ENCODE measurements at places on chromosomes 5 and 9.

DNA sequence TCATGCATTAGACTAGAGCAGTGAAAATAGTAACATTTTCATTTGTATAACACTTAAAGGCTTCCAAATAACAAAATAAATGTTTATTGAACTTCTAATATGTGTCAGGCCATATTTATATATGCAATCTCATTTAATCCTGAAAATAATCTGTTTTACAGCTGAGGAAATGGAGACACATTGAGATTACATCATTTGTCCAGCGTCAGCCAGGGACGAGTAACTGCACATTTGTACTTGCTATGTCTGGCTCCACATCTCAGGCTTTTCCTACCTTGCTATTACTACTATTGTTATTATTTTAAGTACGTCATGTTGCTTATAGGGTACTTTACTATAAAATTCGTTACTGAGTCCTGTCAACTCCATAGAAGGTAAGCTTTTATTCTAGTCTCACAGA, 3.8 kb upstream of the C9 start:
- no peak for DNase-seq

- no peak for DNase-seq
These were observed 28.5 kb upstream of the IFNK start for GRCh38 chr9:27495480-27496134.

DNA sequence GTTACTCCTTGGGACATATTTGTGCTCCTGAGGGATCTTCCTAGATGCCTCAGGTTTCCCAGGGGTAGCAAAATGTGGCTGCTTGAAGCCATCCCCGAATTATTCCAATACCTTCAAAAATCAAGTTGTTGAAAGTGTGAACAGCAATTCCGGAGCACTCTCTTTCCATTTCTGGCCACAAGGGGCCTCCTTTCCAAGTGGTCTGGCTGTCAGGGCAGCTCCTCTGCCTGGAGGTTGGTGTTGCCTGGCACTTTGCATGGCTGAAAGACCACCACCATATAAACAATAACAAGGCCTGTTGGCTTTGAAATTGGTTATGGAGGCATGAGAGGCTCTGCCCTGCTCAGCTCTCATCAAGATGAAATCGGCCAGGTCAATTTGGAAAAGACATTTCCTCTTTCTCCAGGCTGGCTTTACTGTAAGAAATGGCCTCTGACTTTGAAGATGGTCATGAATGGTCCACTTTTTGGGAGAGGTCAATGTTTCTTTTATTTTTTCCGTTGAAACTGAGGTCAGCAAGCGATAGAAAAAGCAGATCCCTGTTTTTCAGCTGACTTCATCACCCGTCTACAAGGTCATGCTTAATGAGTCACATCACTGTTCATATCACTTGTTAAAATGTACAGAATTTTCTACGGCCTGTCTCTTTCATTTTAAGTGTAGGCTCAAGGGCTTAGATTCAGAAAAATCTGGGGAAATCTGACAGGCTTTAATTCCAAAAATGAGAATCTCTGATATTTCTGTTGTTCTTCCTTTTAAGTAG, 481.1 kb upstream of the ZNF608 start:
- no peak for DNase-seq

GRCh38 chr9:37916471-37917312, 12.8 kb upstream of the SLC25A51 start:
- DNase-seq = no peak

DNA sequence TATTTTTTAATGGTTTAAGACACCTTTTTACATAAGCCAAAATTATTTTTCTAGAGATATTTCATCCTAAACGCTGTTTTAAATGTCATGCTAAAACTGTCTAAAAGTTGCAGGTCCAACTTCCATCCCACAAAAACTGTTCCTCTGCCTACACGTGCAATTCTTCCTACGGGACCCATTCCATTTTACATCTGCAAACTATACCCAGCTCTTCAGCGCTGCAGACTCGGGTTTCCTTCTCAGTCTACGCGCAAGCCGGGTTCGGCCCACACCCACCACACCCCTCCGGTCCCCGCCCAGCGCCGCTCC, 8.7 kb downstream of the RANBP6 start:
- no peak for DNase-seq

GRCh38 chr9:125784286-125785049, 37.3 kb downstream of the PBX3 start:
- DNase-seq = no peak

DNA sequence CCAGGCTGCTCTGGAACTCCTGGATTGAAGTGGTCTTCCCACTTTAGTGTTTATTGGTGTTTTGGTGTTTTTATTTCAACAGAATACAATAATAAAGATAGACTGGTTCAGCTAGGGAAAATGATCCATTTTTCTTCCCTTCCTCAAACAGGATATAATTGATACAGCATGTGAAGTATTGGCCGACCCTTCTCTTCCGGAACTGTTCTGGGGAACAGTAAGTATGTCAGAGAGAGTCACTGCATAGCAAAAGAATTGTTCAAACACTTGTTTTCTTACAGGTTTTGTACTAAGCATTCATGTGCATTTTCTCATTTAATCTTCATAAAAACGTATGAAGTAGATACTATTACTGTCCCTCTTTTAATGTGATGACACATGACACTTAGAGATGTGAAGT, 31.6 kb downstream of the NUP188 start:
- DNase-seq = no peak

- DNase-seq = no peak
These were observed 378.9 kb downstream of the RAB3C start for GRCh38 chr5:58961631-58962280.
